ENCODE measurements at places on chromosomes 1 and 21.

DNA sequence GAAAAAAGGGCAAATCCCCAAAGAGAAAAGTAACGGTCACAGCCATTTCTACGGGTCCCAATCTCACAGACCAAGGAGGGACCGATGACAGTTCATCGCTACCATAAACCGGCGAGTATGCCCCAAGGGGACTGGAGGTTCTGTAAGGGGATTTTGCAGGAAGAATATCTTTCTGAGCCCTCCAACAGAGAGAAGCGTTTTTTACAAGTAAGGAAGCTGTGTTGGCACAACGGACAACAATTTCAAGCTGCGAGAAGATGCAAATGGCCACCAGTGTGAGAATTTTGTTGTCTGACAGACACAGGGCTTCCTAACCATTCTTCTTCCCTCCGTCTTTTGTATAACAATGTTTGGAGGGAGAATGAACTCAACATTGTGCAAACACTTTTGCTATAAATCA lies 1043.1 kb downstream of the ADGRL2 start:
- no peak for DNase-seq

DNA sequence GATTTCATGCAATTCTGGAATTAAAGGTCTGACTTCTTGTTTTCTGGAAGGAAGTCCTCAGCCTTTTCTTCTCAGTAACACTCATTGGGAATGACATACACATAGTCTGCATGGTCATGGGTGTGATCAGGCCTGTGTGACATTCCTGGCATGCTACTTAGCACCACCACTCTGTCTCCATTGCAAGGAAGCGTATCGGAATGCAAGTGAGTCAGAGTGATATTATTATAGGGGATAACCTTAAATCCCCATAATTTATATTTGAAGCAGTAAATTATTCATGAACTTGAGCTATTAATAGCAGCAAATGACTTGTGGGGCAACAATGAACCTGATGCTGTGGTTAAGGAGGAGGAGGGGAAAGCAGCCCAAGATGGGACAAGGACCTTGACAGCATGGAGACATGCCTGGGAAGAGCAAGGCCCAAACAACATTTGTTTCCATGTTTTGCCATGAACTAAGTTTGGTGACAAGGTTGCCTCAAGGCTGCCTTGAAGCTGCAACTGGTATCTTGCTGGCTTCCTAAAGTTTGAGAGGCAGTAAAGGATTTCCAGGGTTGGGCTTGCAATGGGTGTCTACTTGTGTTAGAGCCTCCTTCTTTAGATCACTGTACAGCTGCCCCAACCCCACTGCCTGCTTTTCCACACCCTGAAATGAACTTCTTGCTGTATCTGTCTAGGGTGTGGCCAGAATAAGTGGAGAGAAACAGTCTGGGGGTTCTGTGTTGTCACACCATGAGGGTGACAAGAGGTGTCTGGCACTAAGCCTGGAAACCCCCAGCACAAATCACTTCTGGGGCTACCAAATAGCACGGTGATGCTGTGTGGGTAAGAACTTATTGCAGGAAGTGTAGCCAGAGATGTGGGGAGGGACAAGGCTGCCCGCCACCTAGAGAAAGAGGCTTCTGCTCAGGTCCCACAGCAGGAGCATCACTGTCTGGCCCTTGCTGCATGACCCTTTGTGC lies 4.6 kb downstream of the MAB21L3 start:
- DNase-seq, result peak; percentile 67

DNA sequence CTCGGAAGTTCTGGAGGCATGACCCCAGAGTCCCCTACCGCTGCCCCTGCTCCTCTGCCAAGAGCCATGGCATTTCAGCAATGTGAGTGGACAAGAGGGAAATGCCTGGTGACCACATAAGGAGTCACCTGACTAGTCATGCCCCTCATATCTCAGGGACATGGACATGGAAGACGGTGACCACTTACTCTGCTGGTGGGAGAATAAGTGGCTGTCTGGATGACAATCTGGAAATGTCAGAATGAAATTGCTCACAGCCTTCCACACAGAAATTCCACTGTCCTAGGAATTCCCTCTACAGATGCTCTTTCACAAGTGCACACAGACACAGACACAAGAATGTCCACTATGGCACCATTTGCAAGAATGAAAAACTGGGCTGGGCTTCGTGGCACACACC lies 24.3 kb upstream of the PLEKHG5 start:
- no peak for DNase-seq

DNA sequence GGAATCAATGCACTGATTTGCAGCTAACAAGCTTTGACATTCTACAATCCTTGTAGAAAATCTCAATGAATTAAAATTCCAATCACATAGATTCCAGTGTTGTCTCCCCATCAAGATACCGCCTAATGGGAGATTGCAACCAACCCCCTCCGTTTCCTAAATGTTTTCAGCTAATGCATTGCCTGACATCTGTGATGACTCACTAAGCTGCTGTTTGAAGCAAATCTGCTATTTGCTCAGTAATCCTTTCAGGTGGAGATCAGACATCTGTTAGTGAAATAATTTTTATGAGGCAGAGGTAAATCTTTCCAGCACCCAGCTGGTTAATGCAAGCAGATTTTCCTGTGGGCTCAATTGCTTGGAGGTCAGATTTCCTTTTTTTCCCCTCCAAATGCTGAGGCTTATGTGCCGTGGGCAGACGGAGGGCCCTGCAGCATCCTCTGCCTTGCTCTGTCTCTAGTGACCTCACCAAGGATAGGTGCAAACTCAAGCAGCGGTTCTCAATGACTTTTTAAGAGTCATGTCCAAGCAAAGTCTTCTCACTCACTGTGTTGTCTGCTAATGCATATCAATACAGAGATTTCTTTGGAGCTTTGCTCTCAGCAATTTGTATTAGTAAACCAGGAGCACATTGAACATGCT lies 91.1 kb upstream of the RAB3GAP2 start:
- DNase-seq, result no peak

- no peak for DNase-seq
These were observed 46.9 kb downstream of the CAPN2 start for GRCh38 chr1:223759273-223759672.

DNA sequence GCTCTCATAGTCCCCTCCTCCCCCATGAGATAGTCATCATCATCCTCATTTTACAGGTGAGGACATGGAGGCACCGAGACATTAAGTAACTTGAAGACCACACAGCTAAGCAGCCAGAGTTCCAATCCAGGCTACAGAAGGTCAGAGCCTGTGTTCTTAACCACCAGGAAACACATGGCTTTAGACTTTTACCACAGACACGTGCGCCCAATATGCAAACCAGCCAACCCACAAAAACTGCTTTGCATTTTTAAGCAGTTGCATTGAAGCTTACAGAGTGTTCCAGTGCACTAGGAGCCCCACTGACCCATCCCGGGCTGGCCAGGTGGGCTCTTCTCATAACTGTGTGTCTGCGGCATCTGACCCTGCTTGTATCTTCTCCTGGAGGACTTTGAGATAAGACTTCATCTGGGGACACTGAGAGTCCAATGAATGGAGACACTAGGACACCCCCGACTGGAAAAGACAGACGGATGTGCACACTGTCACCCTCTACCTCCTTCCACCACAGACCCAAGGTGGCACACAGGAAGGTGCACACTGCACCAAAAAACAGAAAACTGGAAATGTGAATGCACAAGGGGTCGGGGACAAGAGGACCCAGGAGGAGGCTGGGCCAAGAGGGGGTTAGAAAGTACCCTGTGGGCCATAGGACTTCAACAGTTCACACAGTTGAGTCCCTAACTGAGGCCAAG lies 56.4 kb downstream of the ETS2 start:
- DNase-seq, result no peak

DNA sequence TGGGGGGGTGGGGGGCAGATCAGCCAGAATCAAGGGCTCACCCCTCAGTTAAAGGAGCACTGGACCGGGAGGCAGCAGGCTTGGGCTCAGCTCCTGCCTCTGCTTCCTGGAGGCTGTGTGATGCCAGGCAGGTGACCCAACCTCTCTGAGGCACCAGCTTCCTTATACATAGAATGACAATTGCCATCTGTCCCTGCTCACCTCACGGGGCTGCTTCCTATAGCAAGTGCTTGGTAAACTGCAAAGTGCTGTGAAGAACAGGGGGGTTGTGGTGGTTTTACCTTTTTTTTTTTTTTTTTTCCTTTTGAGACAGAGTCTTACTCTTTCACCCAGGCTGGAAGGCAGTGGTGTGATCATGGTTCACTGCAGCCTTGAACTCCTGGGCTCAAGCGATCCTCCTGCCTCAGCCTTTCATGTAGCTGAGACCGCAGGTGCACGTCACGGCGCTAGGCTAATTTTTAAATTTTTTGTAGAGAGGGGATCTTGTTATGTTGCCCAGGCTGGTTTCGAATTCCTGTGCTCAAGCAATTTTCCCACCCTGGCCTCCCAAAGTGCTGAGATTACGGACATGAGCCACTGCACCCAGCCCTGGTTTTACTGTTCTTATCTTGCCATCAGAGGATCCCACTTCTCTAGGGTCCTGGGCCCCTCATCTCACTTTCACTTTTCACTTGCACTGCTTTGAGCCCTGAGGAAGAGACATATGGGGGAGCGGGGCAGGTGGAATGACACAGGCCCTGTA lies 11.6 kb downstream of the KCNQ4 start:
- no peak for DNase-seq

DNA sequence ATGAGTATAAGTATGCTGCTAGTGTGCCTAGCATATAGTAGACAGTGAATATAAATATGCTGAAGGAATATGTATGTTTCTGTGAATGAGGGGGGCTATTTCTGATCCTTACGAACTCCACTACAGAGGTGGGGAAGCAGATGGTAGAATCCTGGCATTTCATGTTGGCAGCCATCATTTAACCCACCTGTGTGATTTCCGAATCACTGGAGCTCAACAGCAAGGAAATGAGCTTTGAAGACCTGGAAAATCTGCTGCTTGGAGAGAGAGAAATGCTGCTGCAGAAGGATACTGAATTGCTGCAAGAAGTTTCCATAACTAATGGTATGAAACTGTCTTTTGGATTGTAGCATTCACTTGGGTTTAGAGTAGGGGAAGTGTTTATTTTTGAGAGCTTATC lies 83.5 kb downstream of the RABGAP1L start:
- DNase-seq, result no peak

- DNase-seq, result peak; percentile 84
These were observed 6.3 kb upstream of the TNNT2 start for GRCh38 chr1:201383647-201384405.

- no peak for DNase-seq
These were observed 413.0 kb upstream of the ESRRG start for GRCh38 chr1:217135987-217136894.

DNA sequence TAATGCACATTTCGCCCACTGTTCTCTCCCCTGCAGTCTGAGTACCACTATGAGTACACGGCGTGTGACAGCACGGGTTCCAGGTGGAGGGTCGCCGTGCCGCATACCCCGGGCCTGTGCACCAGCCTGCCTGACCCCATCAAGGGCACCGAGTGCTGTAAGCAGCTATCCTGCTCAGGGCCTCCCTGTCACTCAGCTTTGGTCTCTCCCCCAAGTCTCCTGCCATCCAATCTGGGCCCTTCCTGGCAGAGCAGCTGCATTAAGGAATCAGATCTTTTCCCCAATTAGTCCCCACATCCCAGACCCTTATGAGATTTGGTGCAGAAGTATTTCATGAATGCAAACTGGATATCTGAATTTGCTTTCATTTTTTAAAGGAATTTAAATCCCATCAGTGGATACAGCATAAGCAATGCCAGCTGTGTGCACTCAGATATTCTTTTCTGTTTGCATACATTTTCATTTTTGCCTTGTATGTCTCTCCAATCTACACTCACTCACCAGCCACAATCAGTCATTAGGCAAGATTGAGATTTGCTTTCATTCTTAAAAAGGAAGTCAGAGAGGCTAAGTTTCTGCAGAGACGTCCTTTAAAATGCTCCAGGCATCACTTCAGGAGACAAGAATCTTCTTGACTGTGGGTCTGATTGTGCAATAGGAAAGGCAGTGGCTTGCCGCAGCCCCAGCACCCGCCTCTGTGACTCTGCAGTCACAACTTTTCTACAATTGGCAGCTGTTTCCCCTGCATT lies 48.1 kb downstream of the ELAPOR1 start:
- peak; percentile 74 for DNase-seq

GRCh38 chr1:25576459-25577133 lies 33.2 kb downstream of the LDLRAP1 start:
- no peak for DNase-seq

- no peak for DNase-seq
These were observed 12.9 kb downstream of the KIAA2013 start for GRCh38 chr1:11913291-11913690.

DNA sequence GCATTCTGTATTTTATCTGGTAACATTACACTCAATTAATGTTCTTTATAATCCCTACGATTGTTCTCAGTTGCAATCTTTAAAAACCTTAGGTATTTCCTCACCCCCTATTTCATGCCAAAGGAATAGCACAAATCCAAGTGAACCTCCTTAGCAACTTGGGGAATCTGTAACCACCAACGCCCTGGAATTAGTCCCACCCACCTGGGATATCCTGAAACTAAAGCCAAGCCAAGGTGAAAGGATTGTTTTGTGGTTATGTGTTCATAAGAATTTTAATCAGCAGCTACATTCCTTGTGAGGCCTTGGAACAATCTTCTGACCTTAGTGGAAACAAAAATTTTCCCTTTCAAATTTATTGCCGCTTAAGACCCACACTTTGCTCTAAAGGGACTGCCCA lies 908.7 kb downstream of the TTLL7 start:
- no peak for DNase-seq

DNA sequence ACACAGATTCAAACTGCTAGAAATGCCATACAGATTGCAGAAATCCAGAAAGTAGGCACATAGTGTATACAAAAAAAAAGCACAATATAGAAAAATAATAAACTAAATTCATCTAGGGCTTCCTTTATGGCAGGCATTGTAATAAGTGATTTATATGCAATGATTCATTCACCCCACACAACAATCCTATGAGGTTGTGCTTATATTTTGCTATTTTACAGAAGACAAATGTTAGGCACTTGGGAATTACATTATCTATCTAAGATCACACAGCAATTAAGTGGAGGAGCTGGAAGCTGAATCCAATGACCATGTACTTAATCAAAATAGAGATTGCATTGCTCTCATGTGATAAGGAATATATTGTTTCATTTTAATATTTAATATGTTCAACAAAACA lies 225.7 kb upstream of the KCNK2 start:
- no peak for DNase-seq

- DNase-seq, result no peak
These were observed 925 bp upstream of the ARHGEF10L start for GRCh38 chr1:17538428-17539117.

DNA sequence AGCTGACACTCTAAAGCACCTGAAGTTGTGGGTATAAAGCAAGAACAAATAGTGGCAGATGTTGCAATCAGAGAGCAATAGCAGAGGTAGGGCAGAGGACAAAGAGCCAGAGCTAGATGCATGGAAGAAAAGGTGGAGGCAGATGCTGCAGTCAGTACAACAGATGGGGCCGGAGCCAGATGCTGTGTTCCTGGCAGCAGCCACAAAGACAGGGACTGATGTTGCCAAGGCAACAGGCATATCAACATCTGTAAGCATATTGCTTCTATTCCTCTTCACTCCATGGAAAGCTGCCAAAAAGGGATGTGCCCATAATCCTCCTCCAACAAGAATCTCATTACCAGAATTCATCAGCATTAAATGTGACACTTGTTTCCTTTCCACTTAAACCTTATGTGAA lies 108.0 kb downstream of the TNNI3K start:
- no peak for DNase-seq

All from amniotic stem cell (primary cell).